ENCODE measurements at places on chromosomes 2 and 18.

- no peak for DNase-seq
Measured at GRCh38 chr18:59520562-59521355, 161.7 kb upstream of the LMAN1 start.

- DNase-seq, result no peak
Measured at GRCh38 chr2:15303874-15304273, 257.3 kb downstream of the NBAS start.

GRCh38 chr2:83784315-83784714, 674.8 kb downstream of the SUCLG1 start:
- no peak for DNase-seq

GRCh38 chr18:24181806-24182205, 42.9 kb downstream of the CABYR start:
- no peak for DNase-seq

GRCh38 chr2:72674982-72675915, 150.6 kb downstream of the EXOC6B start:
- no peak for DNase-seq

DNA sequence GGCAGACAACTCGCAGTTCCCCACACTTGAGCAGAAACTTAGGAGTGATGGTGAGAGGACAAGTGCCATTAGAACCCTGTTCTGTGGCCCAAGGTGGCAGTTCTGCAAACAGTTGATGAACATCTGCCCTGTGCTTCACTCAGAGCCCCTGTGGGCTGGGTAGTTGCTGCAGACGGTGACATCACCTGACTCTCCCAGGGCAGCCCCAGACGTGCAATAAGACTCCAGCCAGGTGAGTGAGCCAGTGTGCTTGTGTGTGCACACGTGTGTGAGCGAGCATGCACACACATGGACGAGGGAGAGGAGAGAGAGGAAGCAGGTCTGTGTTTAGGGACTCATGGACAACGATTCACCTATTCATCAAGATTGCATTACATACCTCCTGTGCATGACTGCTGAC, 136.0 kb upstream of the GLI2 start:
- no peak for DNase-seq

DNA sequence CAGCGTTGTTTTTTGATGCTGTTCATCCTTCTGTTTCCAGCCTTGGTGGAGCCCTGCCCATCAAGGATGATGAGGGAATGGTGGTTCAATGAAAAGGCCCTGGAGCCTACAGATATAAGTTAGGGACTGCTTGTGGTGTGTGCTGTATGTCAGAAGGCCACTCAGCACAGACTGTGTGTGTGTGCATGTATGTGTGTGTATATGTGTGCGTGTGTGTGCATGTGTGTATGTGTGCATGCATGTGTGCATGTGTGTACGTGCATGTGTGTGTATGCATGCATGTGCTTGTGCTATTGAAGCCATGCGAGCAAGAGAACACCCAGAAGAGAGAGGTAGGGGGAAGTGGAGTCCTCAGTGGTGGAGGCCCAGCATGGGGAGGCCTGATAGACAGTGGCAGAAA, 304.9 kb downstream of the CYP26B1 start:
- no peak for DNase-seq

DNA sequence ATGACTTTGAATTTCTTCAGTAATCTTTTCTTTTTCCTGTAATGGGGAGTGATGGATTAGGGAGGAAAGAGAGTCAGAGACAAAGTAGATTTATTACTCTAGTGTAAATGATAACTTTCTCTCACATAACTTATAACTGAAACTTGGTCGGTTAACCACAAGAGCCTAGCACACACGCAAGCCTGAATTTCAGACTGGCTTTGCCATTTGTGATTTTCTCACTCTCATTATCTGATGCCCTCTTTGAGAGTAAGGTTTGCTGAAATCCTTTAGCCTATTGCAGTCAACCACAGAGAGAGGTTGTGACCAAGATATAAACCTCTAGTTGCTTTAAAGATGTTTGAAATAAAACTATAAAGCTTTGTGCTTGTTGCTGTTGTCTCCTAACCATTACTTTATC, 117.9 kb upstream of the NETO1 start:
- no peak for DNase-seq
